ENCODE measurements at places on chromosomes 1 and 21.

GRCh38 chr1:109104364-109105151 is 9.4 kb upstream of the ELAPOR1 start:
- DNase-seq, result no peak

DNA sequence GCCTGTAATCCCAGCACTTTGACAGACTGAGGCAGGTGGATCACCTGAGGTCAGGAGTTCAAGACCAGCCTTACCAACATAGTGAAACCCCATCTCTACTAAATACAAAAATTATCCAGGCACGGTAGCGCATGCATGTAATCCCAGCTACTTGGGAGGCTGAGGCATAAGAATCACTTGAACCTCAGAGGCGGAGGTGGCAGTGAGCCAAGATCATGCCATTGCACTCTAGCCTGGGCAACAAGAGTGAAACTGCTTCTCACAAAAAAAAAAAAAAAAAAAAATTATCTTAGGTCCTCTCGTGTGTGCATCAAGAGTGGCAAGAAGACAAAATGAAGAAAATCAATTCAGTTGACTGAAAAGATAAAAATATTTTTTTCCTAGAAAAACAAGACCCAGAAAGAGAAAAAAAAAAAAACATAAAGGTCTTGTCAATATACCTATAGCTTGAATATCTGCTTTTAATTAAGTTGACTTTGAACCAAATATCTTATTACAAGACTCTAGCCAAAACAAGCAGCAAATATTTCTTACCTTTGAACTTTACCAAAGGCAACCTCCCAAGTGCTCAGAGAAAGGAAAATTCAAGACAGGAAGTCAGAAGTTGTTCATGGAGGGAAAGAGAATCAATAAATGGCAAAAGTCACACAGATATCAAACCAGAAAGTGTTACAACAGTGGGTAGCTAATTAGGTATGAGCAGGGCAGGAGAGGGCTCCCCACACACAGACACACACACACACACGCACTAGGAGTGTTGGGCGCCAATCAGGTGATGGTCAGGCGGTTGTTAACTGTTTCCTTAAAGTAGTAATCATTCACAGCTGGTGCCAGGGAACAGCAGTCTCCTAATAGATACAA is 29.6 kb downstream of the ITLN2 start:
- no peak for DNase-seq

GRCh38 chr21:31156662-31157061 is 118.4 kb upstream of the KRTAP19-8 start:
- no peak for DNase-seq

GRCh38 chr1:167752219-167752985 is 30.6 kb downstream of the MPZL1 start:
- DNase-seq, result peak; percentile 29

- no peak for DNase-seq
These were observed 19.3 kb upstream of the LBR start for GRCh38 chr1:225446981-225447615.

GRCh38 chr1:215878128-215878527 is 311.0 kb downstream of the KCTD3 start:
- no peak for DNase-seq

GRCh38 chr1:183319606-183320005 is 98.6 kb downstream of the NMNAT2 start:
- no peak for DNase-seq

DNA sequence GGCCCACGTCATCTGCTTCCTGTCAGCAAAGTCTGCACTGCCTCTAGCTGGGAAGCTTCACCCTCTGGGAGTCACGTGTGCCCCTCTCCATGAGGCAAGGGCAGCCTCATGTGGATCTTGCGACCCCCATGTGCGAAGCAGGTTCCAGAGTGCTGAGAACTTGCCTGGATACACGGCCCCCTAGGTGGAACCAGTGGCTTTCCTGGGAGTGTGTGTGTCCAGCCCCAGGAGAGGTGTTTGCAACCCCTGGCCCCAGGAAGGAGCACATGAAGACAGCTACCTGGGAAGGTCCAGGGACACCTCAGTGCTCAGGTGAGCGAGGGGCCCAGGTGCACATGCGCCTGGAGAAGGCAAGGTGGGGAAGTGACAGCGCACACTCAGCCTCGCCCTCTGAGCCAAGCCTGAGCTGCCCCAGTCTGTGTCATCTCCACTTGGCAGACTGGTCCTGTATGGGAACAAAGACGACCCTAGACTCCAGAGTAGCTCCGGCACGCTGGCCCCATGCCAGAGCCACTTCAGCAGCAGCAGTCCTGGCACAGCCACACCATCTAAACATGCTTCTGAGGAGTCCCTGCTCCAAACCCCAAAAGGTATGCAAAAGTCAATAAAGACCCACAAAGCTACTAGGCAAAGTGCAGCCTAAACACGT is 8.9 kb downstream of the LSS start:
- DNase-seq, result no peak

DNA sequence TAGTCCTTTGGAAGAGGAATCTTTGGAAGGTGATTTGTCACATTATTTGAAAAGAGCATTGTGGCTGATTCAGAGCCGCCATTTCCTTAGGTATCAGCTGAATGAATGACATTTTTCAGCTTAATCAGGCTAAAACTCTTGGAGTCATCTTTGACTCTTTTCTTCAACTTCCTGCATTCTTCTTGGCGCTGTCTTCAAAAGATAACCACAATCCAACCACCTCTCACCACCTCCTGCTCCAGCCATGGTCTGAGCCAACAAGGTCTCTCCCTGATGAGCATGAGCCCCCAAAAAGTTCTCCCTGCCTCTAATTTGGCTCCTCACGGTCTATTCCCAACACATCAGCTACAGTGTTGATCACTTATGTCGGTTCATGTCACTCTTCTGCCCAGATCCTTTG is 297.6 kb upstream of the RUNX1 start:
- no peak for DNase-seq

GRCh38 chr1:3012456-3013291 is 8.6 kb upstream of the ACTRT2 start:
- peak; percentile 44 for DNase-seq

- no peak for DNase-seq
These were observed 30.2 kb upstream of the SLC22A15 start for GRCh38 chr1:115946116-115946515.

DNA sequence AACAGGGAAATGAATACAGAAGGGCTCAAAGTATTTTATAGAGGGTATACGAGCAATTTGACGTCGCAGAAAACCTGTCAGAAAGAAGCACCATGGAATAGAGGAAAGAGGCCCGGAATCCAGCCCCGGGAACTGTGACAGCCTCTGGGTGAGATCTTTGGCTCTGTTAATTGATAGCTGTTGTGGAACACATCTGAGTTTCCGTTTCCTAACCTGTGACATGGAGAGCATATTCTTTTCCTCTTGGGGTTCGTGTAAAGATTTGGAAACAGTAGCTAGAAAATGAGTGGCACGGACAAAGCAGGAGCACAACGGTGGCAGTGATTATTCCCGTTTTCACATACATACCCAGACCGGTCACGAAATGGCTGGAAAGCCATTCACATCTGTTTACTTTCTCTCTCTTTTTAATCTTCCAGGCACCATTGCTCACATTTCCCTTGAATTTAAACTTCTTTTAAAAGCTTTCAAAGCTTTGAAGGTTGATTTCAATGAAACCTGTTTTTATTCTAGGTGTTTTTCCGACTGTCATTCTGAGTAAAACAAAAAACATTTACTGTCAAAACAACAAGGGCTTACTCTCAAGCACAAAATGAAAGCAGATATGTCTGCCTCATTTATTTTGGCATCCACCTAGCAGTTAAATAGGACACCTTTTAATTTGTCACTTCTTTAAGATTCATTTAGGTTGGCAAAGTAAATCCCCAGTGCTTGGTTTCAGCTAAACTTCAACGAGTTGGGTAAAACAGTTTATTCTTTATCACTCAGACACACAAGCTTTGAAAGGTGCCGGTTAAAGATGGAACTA is 26.7 kb upstream of the C8B start:
- DNase-seq, result no peak

- no peak for DNase-seq
These were observed 60.2 kb upstream of the ARHGEF16 start for GRCh38 chr1:3393987-3394920.

- peak; percentile 77 for DNase-seq
These were observed 32.9 kb upstream of the ATP2B4 start for GRCh38 chr1:203593723-203594122.

GRCh38 chr1:33248244-33248643 is 8.0 kb upstream of the ZNF362 start:
- DNase-seq, result no peak

- DNase-seq, result no peak
These were observed 10.7 kb downstream of the KCNA10 start for GRCh38 chr1:110508028-110508940.
